ENCODE measurements at places on chromosomes 12 and 14.

DNA sequence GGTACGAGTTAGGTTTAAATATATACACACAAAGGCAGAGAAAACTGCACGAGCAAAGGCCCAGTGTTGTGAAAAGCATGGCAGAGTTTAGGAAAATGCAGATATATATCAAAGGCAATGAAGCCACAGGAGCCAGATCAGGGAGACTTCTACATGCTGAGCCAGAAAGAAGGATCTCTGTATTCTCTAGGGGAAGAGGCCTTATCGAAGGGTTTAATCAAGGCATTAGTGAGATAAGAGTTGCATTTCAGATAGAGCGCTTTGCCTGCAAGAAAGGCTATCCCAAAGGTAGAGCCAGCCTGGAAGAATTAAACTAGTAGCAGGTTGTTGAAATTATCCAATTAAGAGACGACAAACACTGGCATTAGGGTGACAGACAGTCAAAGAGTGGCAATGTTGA lies 7.6 kb downstream of the PTPRO start:
- DNase-seq, result no peak

DNA sequence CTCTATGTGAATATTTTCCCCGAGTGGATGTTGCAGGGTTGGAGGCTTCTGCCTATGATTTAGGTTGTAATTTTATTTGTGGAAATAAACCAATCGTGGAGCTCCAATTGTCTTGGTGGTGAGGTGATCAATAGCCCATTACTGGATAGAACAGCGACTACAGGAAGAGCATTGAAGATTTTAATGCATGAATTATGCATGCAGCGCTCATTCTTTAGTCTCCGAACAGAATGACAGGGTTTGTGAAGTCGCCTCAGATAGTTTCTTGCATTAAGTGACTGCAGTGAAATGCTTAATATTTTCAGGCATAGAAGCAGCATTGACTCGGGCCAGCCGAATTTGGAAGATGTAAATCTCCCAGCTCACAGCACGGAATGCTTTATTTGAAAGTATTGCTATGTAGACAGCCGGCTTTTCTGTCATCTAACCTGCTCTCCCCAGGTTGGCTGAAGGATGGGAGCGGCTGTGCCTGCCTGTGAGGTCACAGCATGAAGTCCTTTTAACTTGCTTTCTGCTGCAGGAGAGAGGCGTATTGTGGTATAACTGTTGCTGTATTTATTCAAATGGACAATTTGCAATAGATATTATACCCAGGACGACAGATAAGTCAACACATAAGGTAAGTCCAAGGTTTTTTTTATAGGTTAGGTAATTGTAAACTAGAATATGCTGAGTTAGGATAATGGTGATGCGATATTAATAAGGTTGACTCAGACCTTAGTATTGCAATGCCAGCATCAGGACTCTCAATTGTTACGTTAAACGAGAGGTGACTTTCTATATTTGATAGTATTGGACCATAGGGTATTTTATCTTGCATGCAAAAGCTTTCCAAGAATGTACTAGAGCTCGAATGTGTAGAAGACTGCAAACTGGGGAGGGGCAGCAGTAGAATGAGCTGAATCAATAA lies 135.7 kb downstream of the CNTN1 start:
- no peak for DNase-seq

- DNase-seq, result no peak
Observed at GRCh38 chr12:113485330-113485729, 13.7 kb upstream of the LHX5 start.

GRCh38 chr14:56694609-56695008 lies 115.0 kb downstream of the TMEM260 start:
- DNase-seq, result no peak

DNA sequence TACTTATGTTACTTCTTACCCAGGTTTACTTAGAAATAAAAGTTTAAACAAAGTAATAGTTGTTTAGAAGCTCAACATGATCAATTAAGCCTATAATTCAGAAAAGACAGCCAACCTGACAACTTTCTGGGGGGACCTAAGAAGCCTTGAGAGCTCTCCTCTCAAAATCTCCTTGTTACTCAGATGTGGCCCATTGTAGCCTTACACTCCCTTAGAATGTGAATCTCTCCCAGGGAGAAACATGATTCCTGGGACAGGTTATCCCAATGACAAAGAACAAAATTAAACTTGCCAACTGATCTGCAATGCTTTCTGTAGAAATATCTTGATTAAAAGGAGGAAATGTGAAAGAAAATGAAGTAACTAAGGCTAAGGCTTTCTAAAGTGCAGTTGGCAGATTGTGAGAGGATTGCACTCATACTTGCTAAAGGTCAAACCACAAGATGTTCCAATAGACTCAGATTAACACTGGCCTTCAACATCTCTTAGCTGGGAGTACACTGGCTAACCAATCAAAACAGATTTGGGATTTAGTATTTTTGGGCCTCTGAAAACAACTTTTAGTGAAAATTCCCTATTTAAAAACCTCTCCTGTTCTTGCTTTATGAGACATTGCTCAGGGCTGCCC lies 72.3 kb upstream of the TMX1 start:
- peak; percentile 47 for DNase-seq

- DNase-seq, result peak; percentile 44
Observed at GRCh38 chr14:73784181-73784987, 67.2 kb upstream of the PTGR2 start.
